ENCODE measurements at places on chromosomes 4 and X.

DNA sequence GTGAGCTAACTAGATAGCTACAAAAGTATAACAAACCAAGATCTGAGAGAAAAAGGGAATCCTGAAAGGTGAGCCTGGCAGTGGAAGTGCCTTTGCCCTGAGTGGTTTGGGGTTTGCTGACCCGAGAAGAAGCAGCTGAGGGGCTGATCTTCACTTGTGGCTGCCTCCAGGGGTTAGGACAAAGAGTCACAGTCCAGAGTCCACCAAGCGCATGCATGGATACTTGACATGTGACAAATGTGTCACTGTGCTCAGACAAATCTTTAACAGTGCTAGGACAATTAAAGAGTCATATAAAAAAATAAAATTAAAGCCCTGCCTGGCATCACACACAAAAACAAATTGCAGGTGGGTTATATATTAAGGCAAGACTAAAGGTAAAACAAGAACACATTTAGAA, 26.4 kb downstream of the HMGB3 start:
- no peak for DNase-seq

DNA sequence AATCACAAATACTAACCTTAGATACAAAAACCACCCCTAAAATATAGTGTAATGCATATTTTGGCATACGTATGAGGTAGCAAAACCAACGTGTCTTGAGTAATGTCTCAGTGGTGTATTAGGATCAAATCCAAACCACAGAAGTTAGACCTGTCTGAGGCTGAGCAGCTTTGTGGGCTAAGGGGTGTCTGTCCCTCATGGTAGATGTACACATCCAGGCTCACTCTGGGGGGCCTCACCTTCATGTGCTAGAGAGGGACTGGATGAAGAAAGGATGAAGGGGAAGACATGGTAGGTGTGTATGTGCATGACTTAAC, 188.0 kb upstream of the TBC1D9 start:
- DNase-seq, result no peak

DNA sequence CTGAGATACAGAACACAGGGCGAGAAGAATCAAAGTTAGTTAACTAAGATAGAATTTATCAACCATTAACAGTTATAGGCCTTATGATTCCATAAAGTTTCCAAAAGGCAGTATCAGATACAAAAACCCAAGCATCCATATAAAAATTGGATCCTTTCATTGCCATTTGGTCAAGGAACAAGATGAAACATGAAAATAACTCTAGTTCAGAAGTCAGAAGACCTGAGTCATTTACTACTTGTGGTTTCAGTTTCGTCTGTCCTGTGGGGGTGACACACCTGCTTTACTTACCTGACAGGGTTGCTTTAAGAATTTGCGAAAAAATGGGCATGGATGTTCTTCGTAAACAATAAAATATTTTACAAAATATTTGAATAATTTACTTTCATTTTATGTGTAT, 130.8 kb downstream of the ANAPC10 start:
- no peak for DNase-seq

DNA sequence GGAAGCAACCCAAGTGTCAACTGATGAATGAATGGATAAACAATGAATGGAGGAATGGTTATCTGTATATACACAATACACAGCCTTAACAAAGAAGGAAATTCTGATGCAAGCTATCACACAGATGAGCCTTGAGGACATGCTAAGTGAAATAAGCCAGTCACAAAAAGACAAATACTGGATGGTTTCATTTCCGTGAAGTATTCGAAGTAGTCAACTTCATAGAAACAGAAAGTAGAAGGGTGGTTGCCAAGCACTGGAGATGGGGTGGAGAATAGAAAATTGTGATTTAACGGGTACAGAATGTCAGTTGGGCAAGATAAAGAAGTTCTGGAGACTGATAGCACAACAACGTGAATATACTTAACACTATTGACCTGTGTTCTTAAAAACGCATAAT, 28.2 kb downstream of the CENPU start:
- DNase-seq, result no peak

DNA sequence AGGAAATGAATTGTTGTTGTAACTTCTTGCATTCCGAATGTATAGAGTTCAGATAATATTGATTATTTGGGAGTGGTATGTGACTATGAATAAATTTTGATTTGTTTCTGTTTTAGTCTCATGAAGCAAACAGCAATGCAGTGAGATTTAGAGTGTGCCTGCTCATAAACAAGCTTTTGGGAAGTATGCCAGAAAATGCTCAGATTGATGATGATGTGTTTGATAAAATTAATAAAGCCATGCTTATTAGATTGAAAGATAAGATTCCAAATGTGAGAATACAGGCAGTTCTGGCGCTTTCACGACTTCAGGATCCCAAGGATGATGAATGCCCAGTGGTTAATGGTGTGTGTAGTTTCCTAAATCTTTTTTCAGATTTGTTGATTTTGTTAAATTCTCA, 2.0 kb downstream of the NCAPG start:
- DNase-seq, result no peak

GRCh38 chrX:67546496-67547423, 2.9 kb downstream of the AR start:
- no peak for DNase-seq

DNA sequence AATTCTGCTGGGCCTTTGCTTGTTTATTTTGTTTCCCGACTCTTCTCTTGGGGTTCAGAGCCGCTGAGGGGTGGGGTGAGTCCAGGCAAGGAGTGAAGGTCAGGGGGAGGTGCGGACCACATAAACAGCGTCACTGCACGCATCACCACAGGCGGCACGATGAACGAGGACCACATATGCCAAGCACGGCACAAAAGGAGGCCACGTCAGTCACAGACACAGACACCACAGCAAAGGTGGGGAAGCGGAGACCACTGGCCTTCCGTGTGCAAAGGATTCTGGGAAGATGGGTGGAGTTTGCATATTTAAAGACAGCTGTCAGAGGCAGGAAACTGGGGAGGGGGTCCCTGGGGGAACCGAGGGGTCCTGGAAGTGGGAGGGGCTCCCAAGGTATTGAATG, 10.3 kb upstream of the TIMP1 start:
- no peak for DNase-seq

DNA sequence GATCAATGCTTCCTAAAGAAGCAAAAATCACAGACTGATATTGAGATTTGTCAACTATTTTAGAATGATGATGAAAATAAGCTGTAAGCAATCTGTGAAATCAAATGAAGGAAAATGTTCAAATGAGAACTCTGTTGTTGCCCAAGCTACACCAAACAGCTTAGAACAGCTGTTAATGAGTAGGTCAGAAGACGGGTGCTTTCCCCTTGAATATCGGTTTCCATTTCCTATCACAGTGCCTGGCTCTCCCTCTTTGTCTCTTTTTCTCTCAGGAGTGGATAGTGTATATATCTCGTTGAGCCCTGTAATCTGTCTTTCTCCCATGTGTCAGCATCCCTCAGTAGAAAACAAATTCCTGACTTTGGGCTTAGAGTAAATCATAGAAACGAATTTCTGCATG, 1592.9 kb upstream of the TENM3 start:
- no peak for DNase-seq

- DNase-seq, result no peak
Observed at GRCh38 chrX:15269618-15270521, at the start of gene ASB9. Gene ASB9, minus strand, starts transcription at chrX:15270083. Its CDS starts 209 bp downstream, at chrX:15269874.

- DNase-seq, result no peak
Observed at GRCh38 chr4:140691369-140691768, 64.8 kb downstream of the TBC1D9 start.

DNA sequence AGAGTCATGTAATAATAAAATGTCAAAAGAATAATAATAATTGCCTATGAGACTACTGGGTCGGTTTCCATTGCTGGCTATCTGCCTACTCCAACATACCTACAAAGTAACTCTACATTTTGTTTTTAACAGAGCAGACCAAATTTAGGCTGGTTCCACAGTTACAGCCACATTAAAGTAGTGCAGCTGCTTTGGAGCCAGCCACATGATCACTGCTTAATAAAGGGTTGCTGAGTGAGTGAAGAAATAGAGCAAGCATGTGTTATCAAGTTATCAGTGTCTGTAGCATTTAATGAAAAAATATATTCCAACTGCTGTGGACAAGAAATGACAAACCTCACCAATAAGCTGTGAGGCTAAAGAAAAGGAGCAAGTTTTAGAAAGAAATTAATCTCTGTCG, 782.3 kb downstream of the PCDH18 start:
- DNase-seq, result no peak

- no peak for DNase-seq
Observed at GRCh38 chr4:113673450-113673849, 88.1 kb downstream of the CAMK2D start.

- DNase-seq, result no peak
Observed at GRCh38 chr4:74014332-74014731, 15.9 kb upstream of the CXCL5 start.

- no peak for DNase-seq
Observed at GRCh38 chrX:65581661-65582339, 47.2 kb upstream of the LAS1L start.
